Fibroblast of skin of scalp (primary cell): ENCODE measurements at places on chromosomes 12 and 14.

GRCh38 chr12:29726321-29726692, 57.4 kb downstream of the TMTC1 start:
- DNase-seq = no peak

GRCh38 chr12:4562034-4562657, at the start of gene DYRK4:
Gene DYRK4, plus strand, starts transcription at chr12:4562208. Its CDS starts 38 bp downstream, at chr12:4562246.
- DNase-seq = peak; percentile 64

DNA sequence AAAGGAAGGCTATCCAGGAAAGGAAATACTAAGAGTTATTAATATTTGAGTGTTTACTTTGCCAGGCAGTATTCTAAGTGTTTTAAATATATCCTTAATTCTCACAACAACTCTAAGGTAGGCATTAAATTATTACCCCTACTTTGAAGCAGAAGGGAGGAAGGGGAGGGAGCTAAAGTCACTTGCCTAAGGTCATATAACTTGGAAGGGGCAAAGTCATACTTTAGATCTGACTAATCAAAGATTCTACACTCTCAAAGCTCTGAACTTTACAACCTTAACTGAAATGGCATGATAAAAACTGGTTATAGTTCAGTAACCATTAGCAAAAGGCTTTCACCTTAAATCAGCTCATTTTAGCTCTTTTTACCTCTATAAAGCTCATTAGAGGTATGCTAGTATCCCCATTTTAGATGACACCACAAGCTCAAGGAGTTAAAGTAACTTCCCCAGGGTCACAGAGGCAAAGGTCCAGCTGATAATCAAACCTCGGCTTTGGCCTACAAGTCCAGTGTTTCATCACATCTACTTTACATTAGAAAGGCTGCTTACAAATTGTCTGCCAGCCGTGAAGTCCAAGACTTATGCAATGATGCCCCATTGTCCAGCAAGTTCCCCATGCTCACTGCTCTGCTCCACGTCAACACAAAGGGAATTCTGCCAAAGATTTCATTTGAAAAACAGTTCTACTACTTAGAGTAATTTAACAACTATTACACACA, 223.9 kb downstream of the MED13L start:
- DNase-seq = no peak

DNA sequence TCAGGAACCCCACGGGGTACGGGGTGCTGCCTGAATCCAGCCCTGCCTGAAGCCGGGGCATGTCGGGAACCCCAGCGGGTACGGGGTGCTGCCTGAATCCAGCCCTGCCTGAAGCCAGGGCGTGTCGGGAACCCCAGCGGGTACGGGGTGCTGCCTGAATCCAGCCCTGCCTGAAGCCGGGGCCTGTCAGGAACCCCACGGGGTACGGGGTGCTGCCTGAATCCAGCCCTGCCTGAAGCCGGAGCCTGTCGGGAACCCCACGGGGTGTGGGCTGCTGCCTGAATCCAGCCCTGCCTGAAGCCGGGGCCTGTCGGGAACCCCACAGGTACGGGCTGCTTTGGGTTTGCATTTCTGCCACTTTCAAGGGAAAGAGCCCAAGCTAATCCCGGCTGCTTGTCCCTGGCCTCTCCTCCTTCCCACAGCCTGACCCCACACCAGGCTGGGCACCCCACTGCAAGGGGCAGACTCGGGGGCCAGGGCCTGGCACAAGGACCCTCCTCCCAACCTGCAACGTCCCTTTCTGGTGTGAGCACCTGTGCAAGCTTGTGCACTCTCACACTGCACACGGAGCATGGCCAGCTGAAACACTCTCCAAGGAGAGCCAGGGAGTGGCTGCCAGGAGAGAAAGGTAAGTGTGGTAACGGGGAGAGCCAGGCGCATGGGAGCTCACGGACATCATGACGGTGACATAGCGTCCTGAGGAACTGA, 5.6 kb upstream of the FBRSL1 start:
- DNase-seq = no peak

DNA sequence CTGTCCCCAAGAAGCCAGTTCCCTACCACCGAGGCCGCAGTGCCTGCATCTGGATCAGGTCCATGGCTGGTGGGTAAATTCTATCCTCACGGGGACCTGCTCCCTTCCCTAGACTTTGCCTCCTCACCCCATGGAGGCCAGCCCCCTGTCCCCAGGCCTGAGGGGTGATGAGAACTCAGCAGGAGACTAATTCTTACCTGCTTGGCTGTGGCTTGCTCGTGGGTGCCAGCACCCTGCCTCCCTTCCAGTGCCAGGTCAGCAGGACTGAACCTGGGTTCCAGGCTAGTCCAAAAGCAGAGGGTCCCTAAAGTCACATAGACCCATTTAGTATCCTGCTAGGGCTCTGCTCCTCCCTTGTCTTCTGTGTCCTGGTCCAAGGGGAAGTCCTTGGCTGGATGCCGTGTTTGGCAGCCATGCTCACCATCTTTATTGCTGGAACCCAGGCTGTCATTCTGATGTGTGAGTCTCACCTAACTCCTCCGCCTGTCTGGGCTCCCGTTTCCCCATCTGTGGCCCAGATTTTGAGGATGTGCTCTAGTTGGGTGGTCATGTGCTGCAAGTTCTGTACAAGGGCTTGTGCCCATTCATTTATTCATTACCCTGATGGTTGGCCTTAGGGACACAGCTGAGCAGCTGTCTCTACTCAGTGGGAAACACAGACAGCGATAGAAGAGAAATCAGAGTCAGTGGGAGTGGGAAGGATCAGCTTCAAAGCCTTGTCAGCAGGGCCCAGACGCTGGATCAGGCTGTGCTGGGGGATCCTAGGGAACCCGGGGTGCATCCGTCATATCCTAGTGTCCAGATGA, 949 bp downstream of the PLBD2 start:
- DNase-seq = no peak

DNA sequence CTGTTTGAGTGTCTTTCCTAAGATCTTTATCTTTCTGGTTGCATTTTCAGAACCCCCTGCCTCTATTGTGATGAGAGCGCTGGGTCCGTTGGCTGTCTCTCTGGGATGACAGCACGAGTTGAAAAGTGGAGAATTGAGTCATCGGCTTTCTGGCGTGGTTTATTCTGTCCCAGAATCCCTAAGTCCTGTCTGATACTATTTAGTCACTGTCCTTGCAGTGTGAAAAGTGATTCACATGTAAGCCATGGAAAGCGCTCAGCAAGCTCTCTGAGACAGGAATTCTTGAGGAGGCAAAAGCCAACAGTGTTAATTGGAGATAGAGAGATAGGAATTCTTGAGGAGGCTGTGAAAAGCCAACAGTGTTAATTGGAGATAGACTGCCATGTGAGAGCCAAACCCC, 121.7 kb downstream of the CHST11 start:
- peak; percentile 94 for DNase-seq

DNA sequence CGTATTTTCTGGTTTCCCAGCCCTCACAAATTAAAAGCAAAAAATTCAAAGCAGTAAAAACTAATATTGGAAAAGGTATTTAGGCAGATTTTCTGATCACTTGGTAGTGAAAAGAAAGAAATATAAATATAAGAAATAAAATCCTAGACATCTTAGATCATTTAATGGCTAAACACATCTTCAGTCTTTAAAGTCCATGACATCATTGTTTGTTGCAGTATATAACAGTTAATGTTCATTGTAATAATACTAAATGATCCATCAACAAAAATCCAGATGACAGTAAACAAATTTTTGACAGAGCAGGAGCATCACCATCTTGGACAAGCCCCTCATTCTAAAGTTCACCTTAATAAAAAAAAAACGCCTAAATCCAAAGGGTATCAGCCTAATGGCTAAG, 29.2 kb upstream of the CAPRIN2 start:
- DNase-seq = no peak

GRCh38 chr12:6084261-6084968, 40.1 kb downstream of the VWF start:
- peak; percentile 80 for DNase-seq

DNA sequence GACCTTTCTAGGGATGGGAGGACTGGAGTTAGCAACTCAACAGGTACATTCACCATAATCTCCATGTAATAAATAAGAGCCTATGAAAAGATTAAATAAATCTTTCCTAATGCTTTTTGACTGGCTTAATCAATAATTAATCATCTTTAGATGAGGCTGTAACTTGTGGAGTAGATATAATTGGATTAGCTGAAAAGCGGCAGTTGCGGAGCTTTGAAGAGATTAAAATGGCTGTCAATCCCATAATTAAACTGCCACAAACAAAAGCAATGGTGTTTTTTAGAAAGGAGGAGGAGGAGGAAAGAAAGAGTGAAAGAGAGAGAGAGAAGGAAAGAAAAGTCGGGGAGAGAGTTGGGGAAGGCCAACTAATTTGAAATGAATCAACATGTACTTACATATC, 70.7 kb upstream of the TMEM263 start:
- no peak for DNase-seq

DNA sequence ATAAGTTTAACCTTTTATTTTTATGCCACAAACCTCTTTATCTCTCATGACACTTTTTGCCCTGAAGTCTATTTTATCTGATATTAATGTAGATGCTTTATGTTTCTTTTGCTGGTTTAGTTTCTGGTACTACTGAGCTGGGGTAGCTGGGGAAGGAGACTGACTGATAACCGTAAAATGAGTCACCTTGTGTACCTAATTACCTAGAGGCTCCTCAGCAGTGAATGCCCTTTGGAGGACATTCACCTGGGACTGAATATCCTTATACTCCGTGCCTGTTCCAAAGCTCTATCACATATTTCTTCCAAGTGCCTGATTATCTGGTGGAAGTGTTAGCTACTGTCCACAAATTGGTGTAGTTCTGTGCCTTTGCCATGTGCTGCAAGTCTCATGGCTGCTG, 13.9 kb downstream of the ATL1 start:
- DNase-seq = no peak

GRCh38 chr12:92404921-92405320, 259.3 kb upstream of the BTG1 start:
- DNase-seq = no peak

GRCh38 chr14:61713724-61714437, 18.6 kb downstream of the HIF1A start:
- no peak for DNase-seq

- peak; percentile 77 for DNase-seq
Observed at GRCh38 chr12:68040450-68041075, 51.3 kb downstream of the IFNG-AS1 start.

- DNase-seq = no peak
Observed at GRCh38 chr12:6664902-6665301, 2.0 kb upstream of the ING4 start.
